ENCODE measurements at places on chromosomes 16 and 17.
A peak's percentile ranks its signal among the peaks of the same experiment; 100 is the strongest.

DNA sequence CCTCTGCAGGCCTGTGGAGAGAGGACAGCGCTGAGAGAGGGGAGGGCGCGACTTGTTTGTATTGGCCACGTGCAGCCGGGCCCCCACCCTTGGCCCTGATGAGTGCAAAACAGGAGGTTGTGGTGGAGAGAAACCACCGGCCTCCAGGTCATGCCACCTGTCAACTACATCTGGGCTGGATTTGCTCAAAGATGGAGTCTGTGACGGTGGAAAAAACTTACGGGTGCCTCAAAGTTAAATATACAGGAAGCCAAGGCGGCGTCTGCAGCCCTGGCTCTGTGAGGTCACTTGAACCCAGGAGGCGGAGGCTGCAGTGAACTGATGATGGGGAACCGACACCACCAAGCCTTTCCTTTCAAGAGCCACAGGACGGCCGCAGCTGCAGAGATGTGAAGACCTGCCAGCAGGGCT lies 15.7 kb downstream of the C16orf74 start:
- no peak for DNase-seq

DNA sequence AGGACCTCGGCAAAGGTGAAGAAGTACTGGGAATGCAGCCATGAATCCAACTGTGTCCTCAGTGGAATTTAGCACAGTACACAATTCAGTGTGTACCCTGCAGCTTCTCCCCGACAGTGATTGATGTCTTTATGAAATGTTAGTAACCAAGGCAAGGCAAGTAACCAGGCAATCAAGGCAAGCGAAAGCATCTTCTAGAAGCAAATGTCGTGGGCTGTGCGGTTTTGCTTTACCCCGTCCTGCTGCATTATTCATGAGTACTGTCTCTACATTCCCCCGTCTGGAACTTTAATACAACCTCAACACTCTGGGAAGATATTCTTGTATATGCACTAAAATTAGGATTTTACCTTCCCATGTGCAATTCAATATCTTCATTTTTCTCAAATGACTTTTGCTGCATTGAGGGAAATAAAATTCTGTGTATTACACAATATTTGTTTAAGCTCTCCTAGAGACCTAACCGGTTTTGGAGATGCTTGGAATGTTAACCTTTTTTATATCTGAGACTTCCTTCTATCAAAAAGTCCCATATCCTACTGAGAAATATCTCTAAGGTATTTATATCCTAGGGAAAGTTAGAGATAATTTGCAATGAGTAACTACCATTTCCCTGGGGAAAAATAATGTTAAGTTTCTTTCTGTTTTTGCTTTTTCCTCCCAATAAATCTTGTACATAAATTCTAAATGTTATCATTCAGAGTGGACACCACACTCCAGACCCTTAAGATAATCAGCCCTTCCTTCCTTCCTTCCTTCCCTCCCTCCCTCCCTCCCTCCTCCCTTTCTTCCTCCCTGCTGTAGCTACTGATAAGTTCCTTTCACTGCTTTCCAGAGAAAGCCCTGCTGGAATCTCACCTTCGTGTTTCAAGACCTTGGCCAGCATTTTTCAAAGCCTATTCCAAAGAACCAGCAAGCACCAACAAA lies 51.9 kb upstream of the ADORA2B start:
- DNase-seq, result no peak

DNA sequence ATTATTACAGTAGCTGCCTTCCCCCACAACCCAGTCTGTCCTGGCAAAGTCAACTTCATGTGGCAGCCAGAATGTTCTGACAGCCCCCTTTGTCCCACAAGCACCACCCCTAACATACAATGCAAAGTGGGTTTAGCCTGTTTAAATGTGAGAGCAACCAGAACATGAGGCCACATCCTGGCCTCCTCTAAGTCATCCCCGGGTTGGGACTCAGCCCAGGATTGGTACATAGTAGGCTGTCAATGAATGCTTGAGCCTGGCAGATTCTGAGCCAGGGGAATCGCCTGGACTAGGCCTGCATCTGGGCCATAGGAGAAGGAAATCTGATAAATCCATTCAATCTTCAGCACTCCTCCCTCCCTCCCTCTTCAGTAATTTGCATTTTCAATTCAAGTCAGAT lies 4.3 kb upstream of the ITGA3 start:
- DNase-seq, result no peak

DNA sequence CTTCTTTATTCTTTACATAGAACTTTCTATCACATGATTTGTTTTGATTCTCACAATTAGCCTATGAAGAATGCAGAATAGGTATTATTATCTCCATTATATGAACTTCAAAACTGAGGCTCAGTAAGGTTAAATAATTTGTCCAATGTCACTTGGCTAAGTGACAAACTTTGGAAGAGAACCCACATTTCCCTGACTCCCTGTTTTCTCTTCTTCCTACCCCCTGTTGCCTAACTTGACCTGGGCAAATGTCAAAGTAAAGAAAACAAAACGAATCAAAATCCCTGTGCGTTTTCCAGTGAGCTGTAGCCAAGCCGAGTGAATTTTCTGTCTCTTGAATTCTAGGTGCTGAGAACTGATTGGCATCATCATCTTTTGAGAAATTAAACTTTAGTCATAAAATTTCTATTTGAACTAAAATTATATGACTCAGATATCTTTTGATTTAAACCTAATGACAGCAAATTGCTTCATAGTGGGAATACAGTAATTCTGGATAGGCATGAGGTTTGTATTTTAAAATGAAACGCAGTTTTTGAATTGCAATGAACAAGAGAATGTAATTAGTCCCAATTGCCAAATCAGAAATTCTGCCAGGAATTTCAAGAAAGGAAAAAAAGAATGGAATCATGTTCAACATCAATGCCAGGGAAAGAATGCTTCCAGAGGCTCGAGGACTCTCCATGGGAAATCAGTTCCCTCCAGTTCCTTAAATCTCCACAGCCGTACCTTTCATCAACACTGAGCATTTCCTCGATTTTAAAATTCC lies 4.6 kb upstream of the NACA2 start:
- DNase-seq, result no peak

DNA sequence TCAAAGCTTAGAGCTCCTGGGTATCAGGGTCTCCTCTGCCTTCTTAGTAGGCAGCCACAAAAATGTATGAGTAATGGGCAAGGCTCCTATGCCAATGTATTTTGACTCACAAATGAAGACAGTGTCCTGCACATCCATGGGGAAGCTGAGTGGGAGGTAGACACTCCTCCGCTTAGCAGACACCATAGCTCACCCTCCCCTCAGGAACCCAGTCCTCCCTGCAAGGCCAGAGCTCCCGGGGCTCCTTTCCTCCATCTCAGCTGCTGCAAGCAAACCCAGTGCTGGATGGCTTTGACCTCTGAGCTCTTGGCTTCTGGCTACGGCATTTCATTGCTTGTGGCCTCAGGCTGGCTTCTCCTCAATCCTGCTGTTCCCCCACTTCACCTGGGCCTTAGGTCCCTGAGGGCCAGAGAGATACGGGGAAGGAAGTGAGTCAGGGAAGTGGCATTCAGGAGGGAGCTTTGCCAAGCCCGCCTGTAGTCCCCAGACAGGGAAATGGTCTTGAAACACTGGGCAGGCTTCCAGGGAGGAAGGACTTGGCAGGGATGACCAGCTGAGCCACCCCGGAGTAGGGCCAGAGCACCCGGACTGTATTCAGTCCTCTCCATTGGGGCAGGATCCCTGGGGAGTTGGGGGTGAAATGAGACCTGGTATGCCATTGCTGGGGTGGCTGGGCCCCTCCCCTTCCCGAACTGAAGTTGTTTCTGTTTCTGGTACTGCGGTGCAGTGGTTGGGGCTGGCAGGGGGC lies 4.5 kb downstream of the ABCC3 start:
- DNase-seq, result peak; percentile 32
